ENCODE measurements at places on chromosomes 1 and 21. TPM values are rescaled to one million over a fixed set of nuclear protein-coding genes. Genes with fewer than 3 reads are reported as not detected.
A peak's percentile ranks its signal among the peaks of the same experiment; 100 is the strongest.

DNA sequence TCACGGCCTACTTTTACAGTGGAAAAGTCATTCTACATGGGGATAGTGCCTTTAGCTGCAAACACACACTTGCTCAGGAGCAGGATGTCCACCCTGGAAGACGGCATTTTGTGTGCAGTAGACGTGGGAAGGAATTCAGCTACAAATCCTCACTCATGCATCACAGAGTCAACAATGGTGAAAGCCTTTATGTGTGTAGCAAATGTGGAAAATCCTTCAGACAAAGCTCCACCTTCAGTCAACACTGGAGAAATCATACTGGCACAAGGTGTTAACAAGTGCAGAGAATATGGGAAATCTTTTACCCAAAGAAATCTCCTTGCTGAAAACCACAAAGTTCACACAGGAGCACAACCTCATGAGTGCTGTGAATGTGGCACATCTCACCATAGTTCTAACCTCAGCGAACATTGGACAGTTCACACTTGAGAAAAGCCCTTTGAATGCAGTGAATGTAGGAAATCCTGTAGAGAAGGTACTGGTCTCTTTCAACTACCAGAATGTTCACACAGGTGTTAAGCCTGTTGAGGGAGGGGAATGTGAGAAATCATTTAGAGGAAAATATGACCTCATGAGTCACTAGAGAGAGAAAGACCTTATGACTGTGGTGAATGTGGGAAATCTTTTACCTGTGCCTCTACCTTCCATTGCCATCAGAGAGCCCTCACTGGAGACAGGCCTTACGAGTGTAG lies 101.8 kb downstream of the PTGS2 start:
- DNase-seq, result no peak
- no peaks in the 10 kb centered on the region for H3K4me1 ChIP-seq
- no peak overlapping the region for H3K27ac ChIP-seq
- no peak overlapping the region for H3K4me3 ChIP-seq

- DNase-seq, result peak; percentile 86
- H3K27me3 ChIP-seq, result no peaks in the 10 kb centered on the region
- H3K4me1 ChIP-seq, result peaks cover 53% of the 10 kb centered on the region
- H3K4me3 ChIP-seq, result peak overlapping the region; percentile 89
These were observed 559 bp upstream of the AGRN start for GRCh38 chr1:1019122-1019999.

DNA sequence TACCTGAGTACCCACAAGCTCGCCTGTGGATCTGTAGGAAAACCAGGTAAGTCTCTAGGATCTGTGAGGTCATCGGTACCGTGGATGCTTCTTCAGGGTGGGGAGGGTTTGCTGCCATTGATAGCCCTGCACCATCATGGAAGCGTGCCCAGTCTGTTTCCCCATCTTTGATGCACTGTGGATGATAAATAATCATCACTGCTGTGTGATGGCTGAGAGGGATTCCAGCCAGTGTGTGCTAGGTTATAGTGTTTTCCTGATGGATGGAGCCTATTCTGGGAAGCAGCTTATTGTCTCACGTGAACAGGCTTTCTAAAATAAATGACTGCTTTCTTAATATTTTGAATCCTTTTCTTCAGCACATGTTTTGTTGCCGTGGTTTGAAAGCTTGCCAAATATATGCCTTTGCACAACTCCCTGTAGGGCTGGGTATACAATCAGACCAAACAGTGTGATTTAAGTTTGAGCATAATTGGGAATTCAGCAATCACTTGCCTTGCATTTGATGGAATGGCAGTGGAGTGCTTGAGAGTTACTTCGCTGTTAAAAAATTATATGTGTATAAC lies 113.8 kb downstream of the CAMTA1 start:
- H3K27ac ChIP-seq, result no peak overlapping the region
- H3K27me3 ChIP-seq, result no peaks in the 10 kb centered on the region
- no peaks in the 10 kb centered on the region for H3K36me3 ChIP-seq
- no peak for DNase-seq

- no peak overlapping the region for H3K27ac ChIP-seq
- DNase-seq, result no peak
- H3K27me3 ChIP-seq, result no peaks in the 10 kb centered on the region
These were observed 309.5 kb downstream of the ASTN1 start for GRCh38 chr1:176854758-176855745.

DNA sequence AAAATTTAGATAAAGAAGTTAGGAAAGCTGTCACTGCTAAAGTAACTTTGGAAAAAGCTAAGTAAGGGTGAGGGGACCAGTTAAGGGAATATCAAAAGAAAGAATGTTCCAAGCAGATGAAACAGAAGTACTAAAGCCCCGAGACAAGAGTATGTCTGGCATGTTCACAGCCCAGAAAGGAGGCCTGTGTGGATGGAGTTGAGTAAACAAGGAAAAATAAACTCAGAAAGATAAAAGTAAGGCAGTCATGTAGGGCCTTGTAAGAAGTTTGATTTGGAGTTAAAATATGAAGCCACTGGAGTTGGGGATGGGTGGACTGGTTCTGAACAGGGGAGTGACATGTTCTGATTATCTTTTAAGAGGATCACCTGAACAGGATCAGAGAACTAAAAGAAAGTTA lies 177.9 kb downstream of the CDC42BPA start:
- H3K27ac ChIP-seq, result no peak overlapping the region
- DNase-seq, result no peak

DNA sequence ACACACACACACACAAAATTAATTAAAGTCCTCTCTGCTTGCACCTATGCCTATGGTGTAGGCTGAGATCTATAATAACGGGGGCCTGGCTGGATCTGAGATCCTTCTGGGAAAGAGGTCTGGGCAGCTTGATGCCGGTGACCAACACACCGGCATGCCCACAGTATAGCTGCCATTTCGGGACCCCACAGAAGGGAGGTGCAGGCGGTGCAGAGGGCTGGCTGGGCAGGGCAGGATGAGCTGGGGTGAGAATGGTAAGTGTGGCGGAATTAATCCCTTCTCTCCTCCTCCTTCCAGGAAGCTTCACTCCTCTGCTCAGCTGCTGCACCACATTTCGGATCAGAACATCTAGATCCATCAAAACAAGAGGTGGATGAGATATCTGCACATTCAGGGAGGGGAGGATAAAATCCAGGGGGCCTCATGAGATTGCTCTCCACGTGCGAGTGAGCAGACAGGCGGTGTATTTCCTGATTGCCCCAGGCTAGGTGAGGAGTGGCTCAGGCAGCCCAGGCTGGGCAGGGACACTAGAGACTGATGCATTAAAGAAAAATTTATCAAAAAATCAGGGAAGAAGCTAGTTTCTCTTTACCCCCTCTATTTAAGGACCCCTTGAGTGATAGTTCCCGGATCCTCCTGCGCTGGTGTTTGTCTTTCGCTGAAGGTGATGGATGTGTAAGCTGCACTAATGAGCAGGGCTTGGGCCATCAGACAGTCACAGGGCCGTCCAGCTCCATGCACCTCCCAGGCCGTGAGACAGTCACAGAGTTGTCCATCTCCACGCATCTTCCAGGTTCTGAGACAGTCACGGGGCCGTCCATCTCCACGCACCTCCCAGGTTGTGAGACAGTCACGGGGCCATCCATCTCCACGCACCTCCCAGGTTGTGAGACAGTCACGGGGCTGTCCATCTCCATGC lies 449.9 kb downstream of the PTPRU start:
- H3K36me3 ChIP-seq, result no peaks in the 10 kb centered on the region
- no peak overlapping the region for H3K27ac ChIP-seq
- no peak for DNase-seq
- peaks cover 85% of the 10 kb centered on the region for H3K27me3 ChIP-seq
- no peak overlapping the region for H3K4me3 ChIP-seq

DNA sequence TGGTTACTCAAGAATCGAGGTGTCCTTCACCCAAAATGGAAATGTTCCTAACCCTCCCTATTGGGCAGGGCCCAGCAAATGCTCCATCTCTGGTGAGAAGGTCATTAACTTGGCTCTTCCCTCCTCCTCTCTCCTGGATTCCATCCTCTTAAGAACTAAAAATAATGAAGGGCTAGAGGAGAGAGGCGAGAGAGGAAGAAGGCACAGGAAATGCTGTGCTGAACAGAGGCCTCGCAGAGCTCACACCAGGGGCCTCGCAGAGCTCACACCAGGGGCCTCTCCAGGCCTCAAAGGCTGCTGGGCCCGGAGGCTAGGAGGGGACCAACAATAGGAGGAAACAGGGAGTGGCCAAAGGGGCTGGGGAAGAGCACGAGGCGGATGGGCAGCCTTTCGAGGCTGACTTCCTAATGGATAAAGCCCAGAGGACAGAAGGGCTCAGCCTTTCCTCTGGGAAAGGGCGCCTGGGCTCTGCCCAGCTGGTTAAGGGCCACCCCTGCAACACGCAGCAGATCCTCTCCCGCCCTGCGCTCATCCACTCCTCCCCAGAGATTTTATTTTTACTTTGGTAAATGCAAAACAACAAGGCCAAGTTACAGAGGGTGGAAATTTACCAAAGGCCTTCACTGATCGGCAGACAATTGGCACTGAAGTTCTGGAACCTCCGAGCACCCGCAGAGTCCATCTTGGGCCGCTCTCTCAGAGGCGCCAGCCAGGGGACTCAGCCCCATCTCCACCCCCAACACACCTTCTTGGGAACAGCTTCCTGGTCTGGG lies 78.5 kb downstream of the ITPKB start:
- no peaks in the 10 kb centered on the region for H3K4me1 ChIP-seq
- H3K27ac ChIP-seq, result no peak overlapping the region
- H3K36me3 ChIP-seq, result no peaks in the 10 kb centered on the region
- peak; percentile 68 for DNase-seq

- no peaks in the 10 kb centered on the region for H3K36me3 ChIP-seq
- H3K27me3 ChIP-seq, result peaks cover 50% of the 10 kb centered on the region
- no peak overlapping the region for H3K4me3 ChIP-seq
- DNase-seq, result no peak
These were observed 3.2 kb upstream of the TNFRSF8 start for GRCh38 chr1:12059722-12060464.

- H3K27ac ChIP-seq, result peak overlapping the region; percentile 61
- peak overlapping the region; percentile 74 for H3K4me3 ChIP-seq
- peaks cover 13% of the 10 kb centered on the region for H3K27me3 ChIP-seq
- H3K4me1 ChIP-seq, result peaks cover 14% of the 10 kb centered on the region
- no peak for DNase-seq
These were observed 32.4 kb upstream of the MGST3 start for GRCh38 chr1:165598676-165599059.

- H3K4me1 ChIP-seq, result peaks cover 53% of the 10 kb centered on the region
- H3K27me3 ChIP-seq, result no peaks in the 10 kb centered on the region
- no peak for DNase-seq
- H3K27ac ChIP-seq, result peak overlapping the region; percentile 88
- H3K4me3 ChIP-seq, result no peak overlapping the region
These were observed 253.6 kb upstream of the IRF2BP2 start for GRCh38 chr1:234863551-234863971.

GRCh38 chr1:218430822-218431221 lies 85.7 kb downstream of the TGFB2 start:
- H3K27ac ChIP-seq, result peak overlapping the region; percentile 20
- H3K4me1 ChIP-seq, result peaks cover 20% of the 10 kb centered on the region
- no peaks in the 10 kb centered on the region for H3K27me3 ChIP-seq
- no peak for DNase-seq
- H3K4me3 ChIP-seq, result no peak overlapping the region

GRCh38 chr1:233735847-233736246 lies 121.9 kb downstream of the KCNK1 start:
- H3K4me1 ChIP-seq, result peaks cover 9% of the 10 kb centered on the region
- DNase-seq, result no peak
- no peak overlapping the region for H3K27ac ChIP-seq
- H3K4me3 ChIP-seq, result no peak overlapping the region
- H3K27me3 ChIP-seq, result no peaks in the 10 kb centered on the region

DNA sequence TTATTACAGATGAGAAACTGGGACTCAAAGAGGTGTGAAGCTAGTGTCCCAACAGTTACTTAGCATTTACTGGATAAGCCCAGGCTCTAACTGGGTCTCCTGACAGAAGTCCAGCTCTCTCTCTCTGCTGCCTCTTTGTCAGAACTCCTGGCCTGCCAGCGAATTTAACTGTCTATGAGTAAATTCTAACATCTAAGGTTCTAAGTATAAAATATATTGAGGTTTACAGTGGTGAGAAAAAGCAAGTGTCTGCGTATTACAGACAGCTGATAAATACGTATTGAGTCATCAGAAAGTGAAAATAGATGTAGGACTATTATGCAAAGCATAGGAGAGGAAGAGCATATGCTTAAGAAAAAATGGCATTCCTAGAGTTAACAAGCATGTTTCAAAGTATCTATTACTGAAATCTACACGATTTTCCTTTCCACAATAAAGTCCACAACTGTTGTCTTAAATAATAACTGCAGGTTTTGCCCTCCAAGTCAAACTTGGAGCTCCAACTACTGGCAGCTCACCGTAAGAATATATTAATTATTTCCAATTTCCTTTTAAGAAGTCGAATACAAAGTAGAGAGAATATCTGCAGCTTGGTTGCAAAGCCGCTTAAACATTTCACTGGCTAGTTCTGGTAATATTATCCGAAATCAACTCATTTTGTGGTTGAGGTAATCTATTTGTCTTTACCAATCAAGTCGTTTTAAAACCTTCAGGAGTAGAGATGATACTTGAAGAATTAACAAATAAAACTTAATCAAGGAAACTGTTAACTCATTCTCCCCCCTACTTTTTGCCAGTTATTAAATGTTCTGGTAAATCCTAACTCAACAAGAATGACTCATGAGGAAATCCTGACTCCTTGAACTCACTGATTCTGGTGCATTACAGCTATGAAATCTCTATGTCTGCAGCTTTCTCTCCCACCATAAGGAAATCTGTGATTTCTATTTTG lies 1.4 kb upstream of the RGS2 start:
- peak overlapping the region; percentile 94 for H3K27ac ChIP-seq
- peaks cover 12% of the 10 kb centered on the region for H3K36me3 ChIP-seq
- DNase-seq, result no peak
- H3K4me1 ChIP-seq, result peaks cover 46% of the 10 kb centered on the region
- peak overlapping the region; percentile 80 for H3K4me3 ChIP-seq

DNA sequence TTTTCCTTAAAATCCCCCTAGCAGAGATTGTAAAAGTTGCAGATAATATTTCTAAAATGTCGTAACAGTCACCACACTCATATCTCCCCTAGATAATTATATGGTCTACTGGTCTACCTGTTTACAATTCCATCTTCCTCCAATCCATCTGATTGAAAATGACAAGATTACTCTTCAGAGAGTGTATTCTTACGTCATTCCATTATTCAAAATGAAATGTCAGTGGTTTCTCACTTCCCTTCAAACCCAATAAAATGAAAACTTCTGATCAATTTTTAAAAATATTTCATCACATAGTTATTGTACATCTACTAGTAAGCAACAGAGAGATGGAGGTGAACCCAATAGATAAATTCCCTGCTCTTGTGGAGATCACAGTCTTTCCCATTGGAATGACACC lies 202.2 kb upstream of the C8B start:
- DNase-seq, result no peak
- H3K4me1 ChIP-seq, result peaks cover 5% of the 10 kb centered on the region
- no peaks in the 10 kb centered on the region for H3K36me3 ChIP-seq
- H3K27ac ChIP-seq, result no peak overlapping the region

- H3K4me1 ChIP-seq, result peaks cover 59% of the 10 kb centered on the region
- H3K27ac ChIP-seq, result peak overlapping the region; percentile 72
- H3K4me3 ChIP-seq, result no peak overlapping the region
- H3K36me3 ChIP-seq, result peaks cover 76% of the 10 kb centered on the region
- DNase-seq, result no peak
These were observed 24.5 kb downstream of the SRSF4 start for GRCh38 chr1:29157269-29157601.

Gene BCL10
- total RNA-seq, result 7.8 TPM

Gene PODN
- 22.9 TPM for total RNA-seq

Gene CSMD2
- 0.14 TPM for total RNA-seq

Gene CD5L
- 0.52 TPM for total RNA-seq

Gene MORC3
- 19.4 TPM for total RNA-seq

Gene UCHL5
- total RNA-seq, result 43.0 TPM

Gene VAV3
- 1.4 TPM for total RNA-seq
